ENCODE measurements at places on chromosomes 13 and 19.

DNA sequence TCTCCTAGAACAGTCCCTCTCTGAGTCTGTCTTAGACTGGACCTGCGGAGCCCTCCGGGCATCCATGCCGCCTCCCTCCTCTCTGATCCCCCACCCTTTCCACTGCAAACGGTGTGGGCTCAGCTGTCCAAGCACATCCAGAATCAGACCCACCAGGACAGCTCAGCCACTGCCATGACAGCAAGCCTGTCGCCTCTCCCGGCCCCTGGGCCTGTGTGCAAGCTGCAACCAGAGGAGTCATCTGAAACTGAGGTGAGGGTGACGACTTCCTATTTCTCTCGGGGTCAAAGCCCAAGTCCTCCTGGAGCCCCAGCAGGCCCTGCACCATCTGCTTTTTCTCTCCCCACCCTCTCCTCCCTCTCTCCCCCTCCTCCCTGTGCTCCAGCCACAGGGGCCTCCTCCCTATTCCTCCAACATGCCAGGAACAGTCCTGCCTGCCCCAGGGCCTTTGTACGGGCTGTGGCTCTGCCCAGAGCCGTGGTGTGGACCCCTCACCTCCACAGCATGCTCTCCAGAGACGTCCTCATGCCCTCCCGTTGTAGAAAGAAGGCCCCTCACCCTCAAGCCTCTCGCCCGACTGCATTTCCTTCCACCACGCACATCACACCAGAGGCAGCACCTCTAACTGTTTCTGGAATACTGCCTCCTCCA, 23.5 kb upstream of the MYDGF start:
- DNase-seq: no peak

DNA sequence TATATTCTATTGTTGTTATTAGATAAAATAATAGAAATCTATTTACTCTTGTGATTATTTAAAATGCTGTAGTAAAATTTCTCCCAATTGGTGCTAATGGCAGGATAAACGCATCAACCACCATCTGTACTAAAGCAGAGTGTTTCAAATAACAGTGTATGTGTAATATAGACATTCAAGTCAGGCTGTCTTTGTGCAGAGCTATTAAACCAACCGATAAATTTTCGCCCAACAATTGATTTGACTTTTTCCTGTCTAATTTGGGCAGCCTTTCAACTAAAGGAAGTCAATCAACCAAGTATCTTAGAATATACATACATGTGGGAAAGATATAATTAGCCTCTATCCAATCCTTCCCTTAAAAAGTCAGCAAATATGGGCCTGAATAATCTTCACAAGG, 5.8 kb downstream of the AMER2 start:
- DNase-seq: no peak

DNA sequence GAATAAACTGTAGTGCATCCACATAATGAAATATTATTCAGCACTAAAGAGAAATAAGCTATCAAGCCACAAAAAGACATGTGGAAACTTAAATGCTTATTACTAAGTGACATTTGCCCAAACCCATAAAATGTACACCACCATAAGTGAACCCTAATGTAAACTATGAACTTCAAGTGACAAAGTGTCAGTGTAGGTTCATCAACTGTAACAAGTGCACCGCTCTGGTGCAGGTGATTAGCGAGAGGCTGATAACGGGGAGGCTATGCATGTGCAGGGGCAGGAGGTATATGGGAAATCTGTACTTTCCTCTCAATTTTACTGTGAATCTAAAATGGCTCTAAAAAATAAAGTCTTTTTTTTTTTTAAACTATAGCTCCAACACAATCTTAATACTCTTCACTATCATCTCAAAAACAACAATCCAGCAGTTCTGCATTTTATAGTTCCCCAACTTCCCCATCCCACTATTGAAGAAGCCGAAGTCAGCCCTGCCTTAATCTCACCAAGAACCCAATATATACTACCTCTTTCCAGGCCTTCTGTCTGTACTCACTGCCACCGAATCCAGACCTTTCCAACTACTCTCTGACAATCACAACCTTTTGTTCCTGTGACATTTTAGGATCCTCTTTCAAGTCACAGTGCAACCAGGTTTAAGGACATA, 22.6 kb downstream of the ELF1 start:
- no peak for DNase-seq

GRCh38 chr19:15120135-15121026, 13.2 kb downstream of the SYDE1 start:
- no peak for DNase-seq

DNA sequence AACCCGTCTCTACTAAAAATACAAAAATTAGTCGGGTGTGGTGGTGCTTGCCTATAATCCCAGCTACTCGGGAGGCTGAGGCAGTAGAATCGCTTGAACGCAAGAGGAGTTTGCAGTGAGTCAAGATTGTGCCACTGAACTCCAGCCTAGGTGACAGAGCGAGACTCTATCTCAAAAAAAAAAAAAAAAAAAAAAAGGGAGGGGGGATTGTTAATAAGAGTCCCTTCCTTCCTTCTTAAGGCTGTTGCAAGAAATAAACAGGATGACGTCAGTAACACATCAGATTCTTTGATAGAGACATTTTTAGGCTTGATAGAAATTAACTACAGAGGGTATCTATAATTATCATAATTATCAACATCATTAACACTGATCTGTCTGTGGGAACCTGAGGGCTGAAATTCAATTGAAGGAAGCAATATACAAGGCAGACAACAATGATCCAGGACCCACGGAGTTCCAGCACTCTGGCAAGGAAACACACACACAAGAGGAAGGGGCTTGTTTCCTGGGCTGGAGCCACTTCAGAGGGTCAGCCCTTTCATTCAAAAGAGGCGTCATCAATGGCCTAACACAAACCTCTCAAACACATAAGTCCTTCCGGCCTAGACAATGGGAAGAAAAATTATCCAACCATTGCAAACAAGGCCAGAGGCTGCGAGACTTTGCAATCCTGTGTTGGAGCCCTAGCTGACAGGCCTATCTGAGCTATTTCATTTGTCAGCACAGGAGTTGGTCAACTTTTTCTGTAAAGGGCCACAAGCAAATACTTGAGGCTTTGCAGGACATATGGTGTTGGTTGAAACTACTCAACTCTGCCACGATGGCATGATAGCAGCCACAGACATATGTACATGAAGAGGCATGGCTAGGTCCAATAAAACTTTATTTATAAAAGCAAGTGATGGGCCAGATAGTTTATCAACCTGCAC, 105.2 kb downstream of the INSR start:
- DNase-seq: no peak

GRCh38 chr19:27671876-27672275, 1541.1 kb downstream of the UQCRFS1 start:
- no peak for DNase-seq

DNA sequence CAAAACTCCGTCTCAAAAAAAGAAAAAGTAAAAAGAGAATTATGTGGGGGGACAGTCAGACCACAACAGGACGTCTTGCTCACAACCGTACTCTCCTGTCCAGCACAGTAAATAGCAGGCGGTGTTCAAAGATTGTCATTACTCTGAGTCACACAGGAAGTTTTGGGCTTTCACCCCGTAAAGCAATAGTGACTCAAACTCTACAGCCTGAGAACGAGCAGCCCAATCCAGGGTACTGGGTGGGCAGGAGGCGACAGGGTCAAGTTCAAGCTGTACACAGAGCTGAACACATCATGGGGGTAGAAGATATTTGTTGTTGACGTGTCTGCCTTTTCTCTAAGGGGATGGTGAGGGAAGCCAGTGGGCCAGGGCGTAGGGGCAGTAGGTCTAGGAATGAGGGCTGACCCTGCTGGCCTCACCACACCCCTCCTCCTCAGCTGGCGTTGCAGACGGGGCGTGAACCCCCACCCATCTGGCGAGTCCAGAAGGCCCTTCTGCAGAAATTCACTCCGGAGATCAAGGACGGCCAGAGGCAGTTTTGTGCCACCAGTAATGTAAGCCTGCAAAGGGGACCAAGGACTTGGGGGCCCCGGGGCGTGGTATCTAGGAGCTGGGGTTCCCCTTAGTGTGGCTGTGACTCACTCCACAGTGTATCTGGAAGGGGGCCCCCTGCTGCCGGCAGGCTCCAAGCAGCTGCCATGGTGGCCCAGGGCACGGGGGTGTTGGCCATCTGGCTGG, 23.3 kb downstream of the PRR12 start:
- DNase-seq: no peak

- DNase-seq: no peak
Observed at GRCh38 chr13:23618341-23618740, 48.1 kb downstream of the TNFRSF19 start.

DNA sequence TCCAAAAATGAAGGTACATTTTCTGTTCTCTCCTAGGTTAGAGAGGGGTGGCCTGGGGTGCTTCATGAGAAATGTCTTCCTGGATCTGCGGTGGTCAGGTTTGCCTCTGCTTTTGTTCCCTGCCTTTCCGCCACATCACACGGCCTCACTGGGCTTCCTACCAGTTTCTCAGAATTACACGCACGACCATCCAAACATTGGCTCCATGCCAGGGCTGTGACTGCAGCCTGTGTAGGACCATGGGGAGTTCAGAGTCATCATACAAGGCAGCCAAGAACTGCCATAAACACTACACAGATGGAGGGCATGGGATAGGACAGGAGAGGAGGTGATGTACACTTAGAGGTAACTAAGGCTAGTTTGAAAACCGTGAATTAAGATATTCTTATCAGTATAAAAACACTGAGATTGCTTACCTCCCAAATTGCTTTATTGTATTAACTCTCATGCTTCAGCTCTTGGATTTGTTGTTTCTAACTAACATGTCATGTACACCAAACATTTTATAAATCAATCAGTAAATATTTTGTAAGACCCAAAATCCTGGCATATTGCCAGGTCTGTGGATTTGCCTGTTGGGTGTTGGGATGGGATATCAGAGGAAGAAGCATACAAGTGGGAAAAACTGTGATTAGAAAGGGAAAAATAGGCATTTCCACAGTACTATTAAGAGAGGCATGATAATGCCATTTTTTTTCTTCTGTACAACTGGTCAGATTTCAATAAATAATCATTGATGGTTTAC, 45.2 kb downstream of the CDADC1 start:
- DNase-seq: no peak

- DNase-seq: no peak
Observed at GRCh38 chr19:49761625-49762311, 1.3 kb downstream of the TSKS start.

- no peak for DNase-seq
Observed at GRCh38 chr13:77374786-77375185, 47.9 kb upstream of the MYCBP2 start.

GRCh38 chr19:38544569-38545315, 73.0 kb downstream of the MAP4K1 start:
- no peak for DNase-seq

DNA sequence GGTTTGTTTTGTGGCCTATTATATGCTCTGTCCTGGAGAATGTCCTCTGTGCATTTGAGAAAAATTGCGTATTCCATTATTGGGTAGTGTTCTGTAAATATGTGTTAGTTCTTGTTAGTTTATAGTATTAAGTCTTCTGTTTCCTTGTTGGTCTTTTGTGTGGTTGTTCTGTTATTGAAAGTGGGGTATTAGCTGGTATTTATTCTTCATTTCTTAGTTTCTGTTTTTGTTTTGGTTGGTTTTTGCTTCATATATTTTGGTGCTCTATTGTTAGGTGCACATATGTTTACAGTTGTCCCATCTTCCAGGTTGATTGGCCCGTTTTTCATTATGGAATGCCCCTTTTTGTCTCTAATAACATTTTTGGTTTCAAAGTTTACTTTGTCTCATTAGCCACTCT, 77.3 kb downstream of the DNAJC15 start:
- DNase-seq: no peak

GRCh38 chr19:30718014-30718413, 345.8 kb downstream of the ZNF536 start:
- DNase-seq: no peak

- DNase-seq: peak; percentile 39
Observed at GRCh38 chr19:47013041-47013517, 6.6 kb upstream of the NPAS1 start.

GRCh38 chr19:50478901-50479715, 2.5 kb upstream of the GARIN5A start:
- no peak for DNase-seq

Measured in activated T-helper 1 cell treated with Interleukin-2 at 50 U/mL for 16 hours (primary cell).